ENCODE measurements at places on chromosomes 4 and X. TPM values are rescaled to one million over a fixed set of nuclear protein-coding genes. Genes with fewer than 3 reads are reported as not detected.

ZCCHC18 gene
- total RNA-seq, result 3.8 TPM

GRCh38 chr4:30962939-30963338 lies 242.8 kb downstream of the PCDH7 start:
- no peak overlapping the region for H3K4me3 ChIP-seq
- DNase-seq, result no peak
- no peaks in the 10 kb centered on the region for H3K36me3 ChIP-seq
- H3K27me3 ChIP-seq, result no peaks in the 10 kb centered on the region
- H3K4me1 ChIP-seq, result no peaks in the 10 kb centered on the region
- H3K27ac ChIP-seq, result no peak overlapping the region

- no peak overlapping the region for H3K27ac ChIP-seq
- no peak overlapping the region for H3K4me3 ChIP-seq
- H3K4me1 ChIP-seq, result no peaks in the 10 kb centered on the region
- DNase-seq, result no peak
These were observed 1762.6 kb downstream of the RPA4 start for GRCh38 chrX:98646351-98646750.

GRCh38 chrX:68532831-68533533 lies 34.1 kb downstream of the YIPF6 start:
- no peaks in the 10 kb centered on the region for H3K27me3 ChIP-seq
- DNase-seq, result no peak
- H3K4me1 ChIP-seq, result no peaks in the 10 kb centered on the region
- no peak overlapping the region for H3K27ac ChIP-seq
